ENCODE measurements at places on chromosomes 16 and 17.

DNA sequence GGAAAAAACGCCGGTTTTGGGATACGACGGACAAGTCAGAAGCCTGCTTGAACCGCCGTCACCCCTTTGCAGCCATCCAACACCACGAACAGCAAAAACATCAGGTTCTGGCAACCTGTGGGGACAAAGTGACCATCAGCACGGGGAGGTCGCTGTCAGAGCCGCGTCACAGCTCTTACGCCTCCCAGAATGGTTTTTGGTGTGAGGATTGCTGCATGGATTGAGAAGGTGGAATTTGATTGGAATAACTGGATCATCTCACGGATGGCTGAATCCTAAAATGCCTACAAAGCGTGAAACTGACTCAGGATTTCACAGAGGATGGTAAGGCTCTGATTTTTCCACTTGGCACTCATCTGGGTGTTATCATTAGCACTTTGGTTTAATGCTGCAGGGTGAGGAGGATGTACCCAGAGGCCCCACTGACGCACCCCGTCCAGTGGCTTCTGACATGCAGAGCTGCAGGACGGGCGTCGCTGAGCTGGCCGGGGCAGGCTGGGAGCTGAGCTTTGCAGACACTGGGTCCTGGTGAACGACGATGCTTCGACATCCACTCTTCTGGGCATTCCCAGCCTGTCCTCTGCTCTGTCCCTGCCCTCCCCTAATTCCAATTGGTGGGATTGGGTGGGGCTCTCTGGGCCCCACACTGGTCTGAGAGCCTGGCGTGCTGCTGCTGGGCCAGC, 73.4 kb upstream of the CREBBP start:
- DNase-seq = no peak

DNA sequence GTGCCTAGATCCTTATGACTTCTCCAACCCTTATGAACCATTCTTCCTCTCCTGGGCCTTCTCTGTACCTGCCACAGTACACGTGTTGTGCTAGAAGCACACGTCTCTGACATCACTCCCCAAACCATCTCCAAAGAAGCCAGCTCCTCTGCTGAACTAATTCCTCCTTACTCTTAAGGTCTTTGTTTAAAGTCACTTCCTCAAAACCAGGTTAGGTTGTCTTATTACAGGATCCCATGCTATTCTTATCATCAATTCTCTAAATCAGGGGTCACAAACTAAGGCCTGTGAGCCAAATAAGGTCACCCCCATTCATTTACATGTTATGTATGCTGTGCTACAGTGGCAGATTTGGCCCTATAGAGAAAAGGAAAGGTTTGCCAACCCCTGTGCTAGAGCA, 4.0 kb downstream of the SUPT6H start:
- DNase-seq = no peak

- DNase-seq = no peak
Observed at GRCh38 chr17:64315032-64315490, 52.0 kb upstream of the TEX2 start.

DNA sequence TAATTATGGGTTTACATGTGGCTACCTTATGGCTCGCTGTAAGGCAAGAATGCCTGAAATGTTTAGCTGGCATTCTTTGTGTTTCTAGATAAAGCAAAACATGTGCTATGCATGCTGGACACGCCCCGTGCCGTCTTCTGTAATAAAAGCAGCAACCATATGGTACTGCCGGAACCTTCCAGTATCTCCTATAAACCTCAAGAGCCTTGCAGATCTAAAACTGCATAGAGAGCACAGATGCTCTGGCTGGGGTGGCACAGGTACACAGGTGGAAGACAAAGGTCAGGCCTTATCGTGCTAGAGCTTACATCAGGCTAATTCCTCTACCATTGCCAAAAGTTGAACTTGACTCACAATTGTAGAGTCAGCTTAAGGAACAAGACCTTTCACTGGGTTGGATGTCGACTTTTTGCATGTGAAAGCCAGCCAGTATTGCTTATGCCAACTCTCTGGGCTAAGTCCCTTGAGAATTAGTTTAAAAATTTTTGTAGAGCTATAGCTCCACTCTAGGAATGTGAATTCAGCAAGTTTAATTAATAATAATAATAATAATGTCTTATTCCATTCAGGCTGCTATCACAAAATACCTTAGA, 187.4 kb upstream of the CACNG5 start:
- no peak for DNase-seq

DNA sequence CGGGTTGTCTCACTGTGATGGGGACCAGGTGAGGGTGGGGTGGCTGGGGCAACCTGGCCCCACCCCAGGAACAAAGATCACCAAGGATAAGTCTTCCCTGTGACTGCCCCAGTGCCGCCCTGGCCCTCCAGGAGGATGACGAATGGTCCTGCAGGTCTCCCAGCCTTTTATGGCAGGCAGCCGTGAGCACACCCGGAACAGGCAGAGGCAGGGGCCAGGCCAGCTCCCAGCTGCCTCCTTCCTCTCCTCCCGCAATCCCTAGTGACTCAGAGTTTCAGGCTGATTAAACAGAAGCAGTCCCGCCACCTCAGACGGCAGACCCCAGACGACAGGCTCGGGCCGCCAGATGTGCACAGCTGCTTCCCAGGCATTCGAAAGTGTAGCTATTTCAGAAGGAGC, 13.3 kb downstream of the JUP start:
- DNase-seq = peak; percentile 65

- no peak for DNase-seq
Observed at GRCh38 chr16:47483616-47484015, 22.5 kb downstream of the PHKB start.

GRCh38 chr17:77580531-77581270, 377.8 kb upstream of the TNRC6C start:
- no peak for DNase-seq

DNA sequence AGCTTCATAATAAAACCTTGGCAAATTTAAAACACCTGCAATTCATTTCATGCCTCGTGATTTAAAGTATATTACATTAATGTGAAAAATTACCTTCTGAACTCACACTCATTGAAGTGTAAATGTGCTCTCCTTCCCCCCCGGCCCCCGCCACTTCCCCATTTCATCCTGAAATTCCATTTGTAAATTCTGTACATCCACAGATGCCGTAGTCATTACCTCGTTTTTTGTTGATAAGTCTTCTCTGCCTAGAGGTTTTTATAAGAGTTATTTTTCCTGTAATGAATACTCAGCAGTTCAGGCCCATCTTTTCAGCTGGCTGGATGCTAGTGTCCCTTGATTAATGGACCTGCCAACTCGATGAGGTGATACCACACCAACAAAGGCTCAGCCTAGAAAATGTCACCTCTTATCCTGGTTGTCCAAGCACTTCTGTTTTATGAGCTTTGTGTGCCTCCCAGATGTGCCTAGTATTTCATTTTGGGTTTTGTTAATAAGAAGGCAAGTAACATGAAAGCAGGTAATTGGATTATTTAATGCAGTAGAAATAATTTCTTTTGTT, 64.8 kb upstream of the KIFC3 start:
- peak; percentile 85 for DNase-seq

DNA sequence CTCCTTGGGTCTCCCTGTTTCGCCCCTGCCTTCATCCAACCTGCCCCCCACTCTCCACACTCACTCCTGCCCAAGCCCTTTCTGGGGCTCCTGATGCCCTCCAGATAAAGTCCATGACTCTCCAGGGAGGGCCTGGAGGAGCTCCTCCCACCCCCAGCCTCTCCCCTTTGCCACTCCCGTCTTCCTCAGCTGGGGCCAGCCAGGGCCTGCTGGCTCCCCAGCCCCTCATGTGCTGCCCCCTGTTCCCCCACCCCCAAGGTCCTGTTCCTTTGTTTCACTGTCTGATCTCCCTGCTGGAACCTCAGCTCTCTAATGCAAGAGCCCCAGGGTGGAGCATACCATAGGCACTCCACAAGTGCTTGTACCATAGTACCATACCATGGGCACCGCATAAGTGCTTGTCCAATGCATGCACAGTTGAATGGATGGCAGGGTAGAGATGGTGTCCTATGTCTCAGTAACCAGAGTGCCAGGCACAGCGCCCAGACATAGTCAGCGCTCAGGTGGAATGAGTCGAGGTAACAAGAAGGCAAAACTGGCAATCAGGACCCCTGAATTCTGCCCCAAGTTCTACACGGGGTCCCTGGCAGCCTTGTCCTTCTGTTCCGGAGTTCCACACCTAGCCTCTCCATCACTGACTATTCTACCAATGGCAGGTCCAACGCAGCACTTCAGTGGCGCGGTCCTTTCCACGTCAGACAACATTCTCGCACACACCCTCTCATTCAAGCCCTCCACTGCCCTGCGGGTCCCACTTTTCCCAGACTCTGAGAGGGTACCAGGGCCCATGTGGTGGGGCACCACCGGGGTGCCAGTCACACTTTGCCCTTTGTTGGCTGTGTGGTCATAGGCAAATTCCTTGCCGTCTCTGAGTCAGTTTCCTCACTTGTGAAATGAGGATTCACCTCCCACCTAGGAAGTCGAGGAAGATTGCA, 1.4 kb downstream of the PLCD3 start:
- DNase-seq = no peak
